Activated CD8-positive, alpha-beta memory T cell treated with anti-CD3 and anti-CD28 coated beads for 4 hours (primary cell): ENCODE measurements at places on chromosomes 1 and 21.

DNA sequence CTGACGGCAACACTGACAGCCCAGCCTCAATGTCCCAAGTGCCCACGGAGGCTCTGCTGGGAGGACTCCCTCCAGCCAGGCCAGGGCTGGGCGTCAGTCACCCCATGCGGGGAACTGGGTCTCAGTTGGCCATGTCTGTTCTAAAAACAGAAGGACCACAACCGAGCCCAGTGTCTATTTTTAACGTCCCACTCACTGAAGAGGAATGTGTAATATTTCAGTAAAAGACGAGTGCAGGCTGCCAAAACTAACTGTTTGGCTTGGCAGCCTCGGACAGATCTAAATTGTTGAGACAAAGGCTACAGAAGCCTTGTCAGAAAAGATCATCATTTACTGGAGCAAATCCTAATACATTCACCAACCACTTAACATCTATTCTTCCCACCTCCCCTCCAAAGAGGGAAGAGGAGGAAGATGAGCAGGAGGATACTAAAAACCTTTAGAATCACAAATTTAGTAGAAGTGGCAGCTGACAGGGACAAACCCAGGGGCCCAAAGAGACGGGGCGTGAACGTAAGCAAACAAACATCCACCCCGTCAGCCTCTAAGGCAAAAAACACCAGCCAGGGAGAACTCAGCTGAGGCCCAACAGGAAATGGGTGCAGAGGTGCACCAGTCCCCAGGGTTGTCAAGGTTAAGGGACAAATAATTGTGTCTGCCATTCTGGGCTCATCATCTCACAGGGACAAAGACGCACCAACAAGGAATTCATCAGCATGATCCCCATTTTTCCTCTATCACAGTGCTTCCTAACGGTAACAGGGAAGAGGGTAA lies 18.7 kb downstream of the C1orf198 start:
- no peak for DNase-seq

DNA sequence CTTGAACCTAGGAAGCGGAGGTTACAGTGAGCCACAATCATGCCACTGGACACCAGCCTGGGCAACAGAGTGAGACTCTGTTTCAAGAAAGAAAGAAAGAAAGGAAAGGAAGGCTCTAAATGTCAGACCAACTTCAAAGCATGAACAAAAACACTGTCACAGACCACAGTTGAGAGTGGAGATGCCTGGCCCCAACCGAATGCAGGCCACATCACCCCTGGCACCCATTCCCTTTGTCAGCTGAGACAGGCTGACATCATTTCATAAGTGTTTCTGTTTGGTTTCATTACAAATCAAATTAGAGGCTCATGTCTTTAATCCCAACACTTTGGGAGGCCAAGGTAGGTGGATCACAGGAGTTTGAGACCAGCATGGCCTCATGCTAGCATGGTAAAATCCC lies 28.6 kb upstream of the NADK start:
- no peak for DNase-seq

- no peak for DNase-seq
These were observed 101.2 kb downstream of the NFIA start for GRCh38 chr1:61183471-61184039.

DNA sequence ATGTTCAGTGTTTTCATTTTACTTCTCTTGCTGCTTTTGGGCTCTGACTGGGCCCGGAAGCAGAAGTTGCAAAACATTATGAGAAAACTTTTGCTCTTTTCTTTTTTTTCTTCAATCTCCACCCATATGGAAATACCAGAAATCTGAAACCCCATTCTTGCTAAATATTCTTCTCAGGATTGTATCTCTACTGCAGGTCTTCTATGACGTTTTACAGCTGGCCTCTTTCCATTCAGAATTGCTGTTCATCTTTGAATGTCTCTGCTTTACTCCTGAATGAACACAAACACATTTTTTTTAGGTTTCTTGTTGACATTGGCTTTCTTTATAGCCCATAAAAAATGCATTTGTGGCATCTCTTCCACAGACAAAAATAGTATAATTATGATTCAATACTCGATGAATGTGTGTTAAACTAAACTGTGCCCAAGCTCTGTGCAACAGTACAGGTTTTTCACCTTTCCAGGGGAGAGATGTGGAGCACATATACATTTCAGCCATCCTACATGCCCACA lies 18.8 kb downstream of the PTPRC start:
- DNase-seq, result no peak

- no peak for DNase-seq
These were observed 10.5 kb upstream of the IFI6 start for GRCh38 chr1:27682351-27682944.

DNA sequence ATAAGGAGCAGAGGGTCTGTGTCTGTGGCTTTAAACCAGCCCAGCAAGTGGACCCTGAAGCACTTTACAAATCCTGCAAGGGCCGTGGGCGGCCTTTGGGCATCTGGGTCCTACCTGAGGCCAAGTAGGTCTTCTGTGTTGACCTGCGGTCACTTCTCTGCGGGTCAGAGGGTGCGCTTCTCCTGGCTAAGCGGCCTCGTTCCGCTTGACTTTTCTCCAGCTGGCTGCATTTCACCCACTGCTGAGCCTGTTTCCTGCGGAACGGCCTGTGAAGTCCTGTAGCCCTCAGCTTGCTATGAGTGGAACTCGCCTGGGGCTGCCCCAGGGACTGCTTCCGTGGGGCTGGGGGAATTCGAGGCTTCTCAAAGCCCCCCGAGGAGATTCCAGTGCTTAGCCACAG lies 43.3 kb downstream of the SLC37A1 start:
- no peak for DNase-seq
